ENCODE measurements at places on chromosomes 7 and 10.
A peak's percentile ranks its signal among the peaks of the same experiment; 100 is the strongest.

- DNase-seq: no peak
These were observed 214.7 kb downstream of the ELFN1 start for GRCh38 chr7:1884583-1885350.

DNA sequence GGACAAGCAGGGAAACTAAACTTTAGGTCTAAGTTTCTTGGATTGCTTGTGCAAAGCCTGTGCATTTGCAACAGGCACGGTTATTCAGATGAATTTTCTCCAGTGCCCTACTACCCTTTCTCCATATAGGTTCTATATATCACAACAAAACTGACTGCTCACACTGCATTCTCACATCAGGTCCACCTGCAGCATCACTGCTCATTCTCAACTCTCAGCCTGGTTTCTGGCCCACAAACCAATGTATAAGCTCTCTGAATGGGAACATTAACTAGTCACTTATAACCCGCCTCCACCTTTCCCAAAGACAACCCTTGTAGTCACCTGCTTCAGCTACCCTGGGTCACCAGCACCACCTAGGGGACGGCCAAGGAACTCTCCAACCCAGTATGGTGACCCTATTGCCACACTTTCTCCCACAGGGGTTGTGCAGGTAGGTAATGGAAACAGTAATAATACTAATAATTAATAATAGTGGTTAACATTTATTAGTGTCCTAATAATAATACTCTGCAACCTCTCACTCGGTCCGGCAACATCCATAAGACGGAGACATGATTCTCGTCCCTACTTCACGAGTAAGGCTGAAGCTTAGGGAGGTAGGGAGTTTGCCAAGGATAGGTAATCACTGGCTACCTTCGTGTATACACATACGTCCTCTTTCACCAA lies 97.3 kb downstream of the CLEC2L start:
- peak; percentile 82 for DNase-seq

DNA sequence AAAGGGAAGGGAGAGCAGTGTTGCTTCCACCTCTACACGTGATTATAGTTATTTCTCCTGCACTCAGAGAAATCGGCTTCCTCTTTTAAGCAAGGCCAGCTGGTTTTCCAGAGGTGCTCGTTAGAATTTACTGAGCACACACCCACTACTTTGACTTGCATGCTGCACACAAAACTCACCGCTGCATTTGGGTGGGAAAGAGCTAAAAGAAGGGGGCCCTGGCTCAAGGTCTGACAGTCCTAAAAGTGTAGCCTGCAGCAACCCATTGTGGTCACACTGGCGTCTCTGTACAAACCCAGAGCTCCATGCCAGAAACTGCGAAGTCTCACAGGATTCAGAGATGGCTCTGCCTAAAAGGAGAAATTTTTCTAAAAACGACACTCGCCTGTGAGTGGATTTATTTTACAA lies 133.7 kb downstream of the SLC25A13 start:
- no peak for DNase-seq

GRCh38 chr10:103458720-103459119 lies at the start of gene CALHM1:
Gene CALHM1 (minus strand): TSS chr10:103458900. CDS start chr10:103458751, 149 bp downstream.
- peak; percentile 76 for DNase-seq

Measured in GM23338 (cell line).